ENCODE measurements at places on chromosomes 6 and 20.
A peak's percentile ranks its signal among the peaks of the same experiment; 100 is the strongest.

GRCh38 chr6:163182696-163183095 is 231.8 kb upstream of the QKI start:
- no peak for DNase-seq

GRCh38 chr6:161429921-161430490 is 156.1 kb upstream of the AGPAT4 start:
- no peak for DNase-seq

GRCh38 chr6:78492351-78493017 is 374.9 kb upstream of the IRAK1BP1 start:
- no peak for DNase-seq

DNA sequence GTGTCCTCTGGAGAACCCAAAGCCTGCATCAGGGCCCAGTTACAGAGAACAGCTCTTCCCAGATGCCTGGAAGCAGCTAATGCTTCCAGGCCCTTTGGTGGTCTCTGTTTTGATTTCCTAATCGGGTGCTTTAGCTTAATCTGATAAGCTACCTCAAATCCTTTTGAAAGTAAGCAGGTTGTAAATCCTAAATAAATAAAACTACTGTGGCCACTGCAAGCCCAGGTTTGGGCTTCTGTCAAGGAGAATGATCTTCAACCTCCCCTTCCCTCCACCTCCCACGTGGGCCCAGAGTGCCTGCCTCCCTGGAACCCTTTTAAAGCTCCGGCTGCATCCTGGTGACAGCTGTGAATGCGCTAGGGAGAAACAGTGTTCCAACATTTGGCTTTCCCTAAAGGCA is 25.2 kb upstream of the FYN start:
- no peak for DNase-seq

DNA sequence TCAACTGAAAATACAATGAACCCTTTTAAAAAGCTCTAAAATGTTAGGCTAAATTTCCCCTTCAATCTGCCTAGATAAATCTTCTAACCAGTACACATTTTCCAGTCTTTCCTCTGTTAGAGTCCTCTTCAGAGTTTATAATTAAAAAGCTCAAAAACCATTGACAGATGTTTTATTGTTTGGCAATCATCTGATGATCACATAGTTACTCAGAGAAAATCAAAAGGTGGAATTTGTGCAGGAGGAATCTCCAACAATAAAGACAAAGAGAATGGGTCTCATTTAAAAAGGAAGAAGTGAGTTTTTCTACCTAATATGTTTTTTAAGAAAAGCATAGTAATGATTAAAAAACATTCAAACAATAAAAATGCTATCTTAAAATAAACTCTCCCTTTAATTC is 3.1 kb downstream of the TRAPPC3L start:
- DNase-seq, result no peak

DNA sequence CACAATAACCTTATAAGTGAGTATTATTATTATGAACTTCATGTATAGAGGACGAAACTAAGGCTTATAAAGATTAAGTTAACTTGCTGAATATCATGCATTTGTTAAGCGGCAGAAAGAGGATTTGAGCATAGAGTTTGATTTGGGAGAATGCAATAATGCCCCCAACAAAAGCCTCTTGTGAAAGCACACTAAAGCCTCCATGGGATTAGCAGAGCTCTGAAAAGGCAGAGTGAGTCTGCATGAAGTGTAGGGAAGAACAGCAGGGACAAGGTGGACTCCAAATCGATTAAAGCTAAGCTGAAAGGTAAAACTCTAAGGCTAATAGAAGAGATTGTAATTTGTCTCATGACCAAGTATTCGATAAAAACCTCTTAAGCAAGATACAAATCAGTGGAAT is 100.3 kb downstream of the SH3BGRL2 start:
- no peak for DNase-seq

GRCh38 chr6:15715851-15716250 is 53.0 kb upstream of the DTNBP1 start:
- DNase-seq, result no peak

- DNase-seq, result no peak
Measured at GRCh38 chr6:135535989-135536414, 38.5 kb upstream of the AHI1 start.

DNA sequence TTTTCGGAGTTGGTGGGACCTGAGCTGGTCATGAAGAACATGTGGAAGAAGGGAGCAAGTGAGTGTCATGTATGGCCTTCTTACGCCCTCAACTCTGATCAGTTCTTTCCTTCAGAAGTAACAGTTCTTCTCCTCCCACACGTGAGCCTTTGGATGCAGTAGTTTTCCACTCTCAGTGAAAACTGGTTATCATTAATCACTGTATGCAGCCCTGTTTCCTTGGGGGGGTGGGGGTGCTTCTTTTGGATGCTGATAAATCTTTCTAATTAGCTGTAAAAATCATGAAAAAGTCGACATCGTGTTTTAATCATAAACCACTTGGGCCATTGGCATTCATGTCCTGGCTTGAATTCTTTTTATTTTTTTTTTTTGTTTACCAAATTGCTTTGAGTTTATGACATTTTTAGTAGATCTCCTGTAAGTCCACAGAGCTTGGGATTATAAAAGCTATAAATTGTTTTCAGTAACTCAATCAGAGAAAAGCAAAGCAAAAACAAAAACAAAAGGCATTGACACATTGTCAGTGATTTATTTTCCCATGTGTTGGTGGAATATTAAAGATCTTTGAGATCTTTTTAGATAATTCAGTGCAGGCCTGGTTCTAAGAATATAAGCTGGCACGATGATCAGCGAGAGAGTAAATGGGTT is 84.8 kb downstream of the TRMT11 start:
- DNase-seq, result no peak

DNA sequence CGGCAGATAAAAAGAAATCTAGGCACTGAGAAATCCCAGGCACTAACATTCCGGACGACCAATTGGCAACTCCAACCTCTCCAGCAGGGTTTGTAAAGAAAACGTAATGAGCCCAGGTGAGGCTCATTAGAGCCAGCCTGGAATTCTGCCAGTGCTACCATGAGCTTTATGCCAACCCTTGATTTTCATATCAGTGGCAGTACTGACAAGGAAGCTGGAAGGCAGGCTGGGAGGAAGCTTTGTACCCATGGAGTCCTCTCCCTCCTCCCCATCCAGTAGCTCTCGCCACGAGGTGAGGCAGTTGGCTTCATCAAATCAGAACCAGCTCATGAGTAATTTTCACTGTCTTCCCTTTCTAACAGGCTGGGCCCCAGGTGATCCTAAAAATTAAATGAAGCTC is 250.2 kb downstream of the ZNF217 start:
- DNase-seq, result no peak

DNA sequence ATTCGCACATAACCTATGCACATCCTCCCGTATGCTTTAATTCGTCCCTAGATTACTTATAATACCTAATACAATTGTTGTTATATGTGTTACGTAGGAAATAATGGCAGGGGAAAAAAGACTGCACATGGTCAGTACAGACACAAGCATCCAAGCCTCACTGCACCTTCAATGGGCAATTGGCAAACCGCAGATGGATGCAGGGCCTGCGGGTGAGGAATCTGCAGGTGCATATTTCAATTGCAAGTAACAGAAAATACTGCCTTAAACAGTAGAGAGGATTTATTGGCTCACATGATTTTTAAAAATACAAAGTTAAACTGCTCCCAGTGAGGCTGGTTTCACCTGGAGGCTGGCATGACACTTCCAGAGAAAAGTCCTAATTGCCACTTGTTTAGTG is 142.1 kb upstream of the MLN start:
- no peak for DNase-seq

GRCh38 chr6:138386897-138387296 is 9.2 kb downstream of the SMIM28 start:
- DNase-seq, result no peak

GRCh38 chr6:82818727-82819126 is 246.9 kb downstream of the UBE3D start:
- no peak for DNase-seq

- no peak for DNase-seq
Measured at GRCh38 chr20:13022401-13023155, 13.8 kb downstream of the SPTLC3 start.

- DNase-seq, result no peak
Measured at GRCh38 chr20:58898629-58899408, 46.3 kb downstream of the GNAS start.

DNA sequence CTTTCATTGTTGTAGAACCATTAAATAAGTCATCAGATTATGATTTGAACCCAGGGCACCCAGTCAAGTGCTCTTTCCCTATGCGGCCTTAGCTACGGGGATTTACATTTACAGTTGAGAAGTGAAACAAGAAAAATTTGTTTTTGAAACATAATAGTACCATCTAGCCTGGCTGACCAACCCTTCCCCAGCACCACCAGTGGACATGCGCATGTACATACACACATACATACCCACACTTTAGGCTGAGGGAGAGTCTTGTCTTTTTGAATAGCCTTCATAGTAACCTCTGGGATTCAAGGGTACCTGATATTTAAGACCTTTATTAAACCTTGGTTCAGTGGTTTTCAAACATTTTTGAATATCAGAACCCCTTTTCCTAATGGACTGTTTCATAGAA is 33.8 kb downstream of the SCAND1 start:
- DNase-seq, result no peak

GRCh38 chr20:50336661-50337060 is 146.0 kb downstream of the CEBPB start:
- DNase-seq, result no peak

DNA sequence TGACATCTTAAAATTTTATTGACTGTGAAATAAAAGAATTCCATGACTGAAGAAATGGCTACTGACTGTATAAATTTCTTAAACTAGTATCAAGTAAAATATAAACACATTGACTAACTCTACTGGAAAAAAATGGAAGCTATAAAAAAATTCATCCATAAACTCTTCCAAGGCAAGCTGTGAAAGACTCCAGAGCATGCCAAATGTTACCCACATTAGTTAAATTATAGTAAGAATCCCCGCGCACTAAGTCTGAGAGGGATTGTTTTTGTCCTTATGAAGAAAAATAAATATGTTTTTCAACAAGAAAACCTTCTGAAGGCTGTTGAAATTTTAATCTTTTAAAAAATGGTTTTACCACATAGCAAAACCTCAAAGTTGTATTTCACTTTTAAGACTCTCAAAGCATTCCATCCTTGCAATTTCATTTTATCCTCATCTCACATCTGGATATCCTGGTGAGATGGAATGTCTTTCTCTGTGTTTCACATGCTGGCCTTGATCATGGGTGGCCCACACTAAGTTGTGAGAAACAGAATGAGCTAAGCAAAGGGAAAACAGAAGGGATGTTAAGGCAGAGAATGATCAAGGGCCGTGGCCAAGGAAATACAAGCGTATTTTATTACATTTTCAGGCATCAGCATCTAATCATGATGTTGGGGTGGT is 732.5 kb downstream of the KIF16B start:
- no peak for DNase-seq

- DNase-seq, result no peak
Measured at GRCh38 chr20:12391099-12391498, 473.4 kb downstream of the BTBD3 start.

DNA sequence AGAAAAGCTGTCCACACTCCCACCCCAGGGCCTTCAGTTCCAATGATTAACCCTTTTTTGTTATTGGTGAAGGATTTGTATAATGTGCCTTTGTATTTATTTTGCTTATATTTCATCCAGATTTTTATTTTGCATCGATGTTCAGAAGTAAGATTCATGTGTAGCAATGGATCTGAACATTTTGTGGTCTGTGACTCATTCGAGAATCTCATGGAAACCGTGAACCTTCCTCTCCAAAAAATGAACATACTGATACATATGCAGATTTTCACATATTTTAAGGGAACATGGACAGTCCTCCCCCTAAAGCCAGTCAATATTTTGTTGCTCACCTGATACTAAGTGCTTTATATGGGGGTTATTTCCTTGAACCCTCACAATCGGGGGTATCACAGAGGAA is 421.8 kb upstream of the SOX4 start:
- no peak for DNase-seq

- DNase-seq, result no peak
Measured at GRCh38 chr20:7347409-7347808, 579.9 kb downstream of the BMP2 start.

GRCh38 chr6:36349240-36349639 is 12.6 kb upstream of the BNIP5 start:
- no peak for DNase-seq

GRCh38 chr6:40845553-40845952 is 193.5 kb downstream of the UNC5CL start:
- DNase-seq, result peak; percentile 38

- DNase-seq, result no peak
Measured at GRCh38 chr6:6484681-6485080, 103.8 kb upstream of the LY86 start.

GRCh38 chr20:35006009-35006408 is 50.3 kb downstream of the MYH7B start:
- DNase-seq, result no peak

GRCh38 chr20:59018817-59019216 is 412 bp upstream of the TUBB1 start:
- DNase-seq, result no peak

- no peak for DNase-seq
Measured at GRCh38 chr20:51473256-51473655, 69.3 kb downstream of the NFATC2 start.

GRCh38 chr6:129890164-129890563 is 29.0 kb upstream of the TMEM244 start:
- DNase-seq, result no peak

DNA sequence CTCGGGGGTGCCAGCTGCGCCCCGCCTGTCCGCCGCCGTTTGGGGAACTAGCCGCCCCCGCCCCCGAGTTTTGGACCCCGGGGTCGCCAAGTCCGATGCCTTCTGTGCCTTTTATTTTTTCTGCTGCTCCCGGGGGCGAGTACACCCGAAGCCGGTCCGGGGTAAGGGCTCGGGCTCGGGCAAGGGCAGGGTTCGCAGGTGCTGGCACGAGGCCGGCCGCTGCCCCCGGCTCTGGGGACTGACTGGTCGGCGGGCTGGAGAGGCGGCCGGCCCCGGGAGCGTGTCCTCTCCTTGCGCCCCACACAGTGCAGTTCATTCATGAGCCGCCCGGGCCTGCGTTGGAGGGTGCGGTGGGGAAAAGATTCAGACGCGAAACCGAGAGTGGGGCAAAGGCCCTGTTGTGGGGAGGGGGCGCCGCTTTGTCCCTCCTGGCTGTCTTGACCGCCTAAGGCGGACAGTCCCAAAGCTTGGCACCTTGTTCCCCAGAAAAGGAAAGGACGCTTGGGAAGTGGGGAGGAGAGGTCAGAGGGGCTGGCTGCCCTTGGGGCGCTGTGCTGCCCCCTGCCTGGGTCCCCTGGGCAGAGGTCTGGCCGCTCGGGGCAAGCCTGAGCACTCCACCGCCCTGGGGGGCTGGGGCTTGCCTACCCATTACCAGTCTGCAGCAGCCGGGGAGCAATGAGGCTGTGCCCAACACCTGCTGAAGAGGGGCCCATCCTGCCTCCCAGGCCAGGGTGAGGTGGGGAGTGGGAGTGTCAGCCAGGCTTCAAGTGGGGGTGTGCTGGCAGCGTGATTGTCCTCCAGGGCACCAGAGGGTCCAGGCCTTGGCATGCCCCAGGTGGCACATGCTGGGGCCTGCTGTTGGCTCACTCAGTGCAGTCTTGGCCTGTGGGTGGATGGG is 915 bp downstream of the TMEM63B start:
- no peak for DNase-seq

- DNase-seq, result peak; percentile 63
Measured at GRCh38 chr20:667351-668034, 8.1 kb downstream of the SCRT2 start.

GRCh38 chr6:109406196-109406595 is 23.9 kb upstream of the CD164 start:
- DNase-seq, result no peak

GRCh38 chr20:14716351-14716801 is 379.0 kb upstream of the FLRT3 start:
- DNase-seq, result no peak

Measured in CD8-positive, alpha-beta T cell (primary cell).